Stimulated activated CD8-positive, alpha-beta memory T cell treated with anti-CD3 and anti-CD28 coated beads, Interleukin-7, amount 100 ng/mL, for 1 hour (primary cell): ENCODE measurements at places on chromosomes 7 and 10.

GRCh38 chr7:22292531-22292930, 64.4 kb downstream of the RAPGEF5 start:
- no peak for DNase-seq

- DNase-seq, result no peak
These were observed 80.2 kb downstream of the VWDE start for GRCh38 chr7:12323415-12323814.

DNA sequence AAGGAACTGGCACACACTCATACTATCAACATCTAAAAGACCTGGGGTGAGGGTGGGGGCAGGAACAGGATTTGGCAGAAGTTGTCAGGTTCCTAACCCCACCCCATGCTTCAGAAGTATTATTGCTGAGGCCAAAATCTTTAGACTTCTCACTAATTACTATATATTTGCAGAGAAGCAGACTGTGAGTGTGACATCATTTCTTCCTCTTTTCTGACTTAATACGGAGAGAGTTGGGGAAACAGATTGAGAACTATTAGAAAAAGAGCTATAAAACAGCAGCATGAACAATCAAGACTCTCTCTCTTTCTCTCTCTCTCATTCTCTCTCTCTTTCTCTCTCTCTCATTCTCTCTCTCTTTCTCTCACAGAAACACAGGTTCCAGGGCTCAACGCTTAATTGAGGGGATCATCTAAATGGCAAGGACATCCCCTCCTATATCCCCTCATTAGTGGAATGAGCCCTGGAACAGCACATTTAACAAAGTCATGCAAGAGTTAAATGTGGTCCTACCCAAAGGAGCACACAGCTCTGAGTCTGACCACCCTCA, 94.8 kb downstream of the KCNMA1 start:
- DNase-seq, result no peak

DNA sequence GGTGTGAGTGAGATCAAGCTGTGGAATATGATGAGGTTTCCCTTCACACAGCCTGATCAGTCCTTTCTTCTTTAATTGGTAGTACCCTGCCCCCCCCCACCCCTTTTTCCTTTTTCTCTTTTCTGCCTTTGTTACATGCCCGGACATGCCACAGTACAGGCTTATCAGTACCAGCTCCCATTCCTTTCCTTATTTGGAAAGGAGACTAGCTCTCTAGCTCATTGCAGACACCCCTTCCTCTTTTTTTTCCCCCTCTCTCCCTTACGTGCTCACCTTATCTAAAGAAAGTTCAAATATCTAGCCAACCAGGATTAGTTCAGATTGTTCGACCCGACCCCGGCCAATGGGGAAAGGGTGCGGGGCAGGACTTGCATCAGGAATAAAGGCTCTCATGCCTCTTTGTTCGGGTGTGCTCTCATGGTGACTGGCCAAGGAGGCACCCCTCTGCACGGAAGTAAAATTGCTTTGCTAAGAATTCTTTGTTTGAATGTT, 230.4 kb downstream of the ACTR3B start:
- DNase-seq, result no peak

DNA sequence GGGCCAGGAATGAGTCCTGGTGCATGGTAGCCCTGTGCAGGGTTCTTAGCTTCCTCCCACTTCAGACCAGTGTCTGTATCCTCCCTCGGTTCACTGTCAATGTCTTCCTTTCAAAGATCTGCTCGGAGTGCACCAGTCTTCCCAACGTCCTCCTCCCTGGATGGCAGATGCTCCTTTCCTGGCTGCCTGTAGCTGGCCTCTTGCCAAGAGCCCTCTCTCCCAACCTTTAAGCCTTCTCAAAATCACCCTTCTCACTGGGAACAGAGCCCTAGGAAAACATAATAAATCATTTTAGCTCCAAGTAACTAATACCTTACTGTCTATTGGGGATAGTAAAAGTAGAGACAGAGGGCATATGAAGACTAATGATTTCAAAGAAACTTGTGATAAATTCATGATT, 490.6 kb downstream of the CCSER2 start:
- DNase-seq, result no peak

DNA sequence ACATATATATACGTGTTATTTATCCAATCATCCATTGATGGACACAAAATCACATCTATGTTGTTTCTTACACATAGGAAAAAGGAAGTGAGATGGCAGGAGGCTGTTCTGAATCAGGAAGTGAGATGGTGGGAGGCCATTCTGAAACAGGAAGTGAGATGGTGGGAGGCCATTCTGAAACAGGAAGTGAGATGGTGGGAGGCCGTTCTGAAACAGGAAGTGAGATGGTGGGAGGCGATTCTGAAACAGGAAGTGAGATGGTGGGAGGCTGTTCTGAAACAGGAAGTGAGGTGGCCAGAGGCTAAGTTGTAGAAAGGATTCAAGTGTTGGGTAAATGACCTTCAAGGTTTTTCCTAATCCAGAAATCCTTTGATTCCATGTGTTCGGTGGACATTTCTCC, 921.5 kb downstream of the TYW1 start:
- no peak for DNase-seq

DNA sequence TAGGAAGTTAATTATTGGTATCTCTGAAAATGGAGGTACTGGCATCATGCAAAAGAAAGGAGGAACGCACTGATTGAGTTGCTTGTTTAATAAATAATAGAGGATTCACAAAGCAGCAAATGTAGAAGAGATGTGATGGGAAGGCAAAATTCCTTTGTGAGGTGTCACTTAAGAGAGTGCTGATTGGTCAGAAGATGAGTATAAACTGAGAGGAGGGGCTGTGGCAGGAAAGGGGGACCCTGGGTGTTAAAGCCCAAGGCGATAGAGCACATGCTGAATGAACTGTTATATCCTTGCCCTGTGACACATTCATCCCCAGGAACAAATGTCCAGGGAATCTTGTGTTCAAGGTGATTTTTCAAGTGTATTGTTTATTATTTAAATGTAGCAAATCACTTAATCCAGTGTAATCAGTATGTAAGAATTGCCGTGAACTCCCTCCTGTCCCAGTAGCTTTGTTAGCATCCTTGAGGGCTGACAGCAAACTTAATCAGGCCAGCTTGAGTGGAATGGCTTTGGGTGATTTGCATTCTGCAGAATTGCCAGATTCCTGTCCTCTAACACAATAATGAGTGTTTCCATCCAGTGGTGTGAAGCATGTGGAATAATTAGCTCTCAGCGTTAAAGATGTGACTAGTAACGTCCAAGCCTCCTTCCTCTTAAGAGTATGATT, 111.9 kb downstream of the CHN2 start:
- no peak for DNase-seq

GRCh38 chr10:113095419-113096127, 145.5 kb downstream of the TCF7L2 start:
- no peak for DNase-seq

GRCh38 chr10:48636901-48637300, 32.0 kb upstream of the ARHGAP22 start:
- DNase-seq, result no peak

GRCh38 chr10:114694062-114694461, 36.0 kb upstream of the ABLIM1 start:
- DNase-seq, result no peak

GRCh38 chr7:26620352-26620751, 244.0 kb downstream of the SKAP2 start:
- DNase-seq, result no peak

- no peak for DNase-seq
These were observed 1.7 kb upstream of the ST8SIA6 start for GRCh38 chr10:17456032-17456548.

- DNase-seq, result no peak
These were observed 1.2 kb downstream of the SLC4A2 start for GRCh38 chr7:151060416-151061212.

DNA sequence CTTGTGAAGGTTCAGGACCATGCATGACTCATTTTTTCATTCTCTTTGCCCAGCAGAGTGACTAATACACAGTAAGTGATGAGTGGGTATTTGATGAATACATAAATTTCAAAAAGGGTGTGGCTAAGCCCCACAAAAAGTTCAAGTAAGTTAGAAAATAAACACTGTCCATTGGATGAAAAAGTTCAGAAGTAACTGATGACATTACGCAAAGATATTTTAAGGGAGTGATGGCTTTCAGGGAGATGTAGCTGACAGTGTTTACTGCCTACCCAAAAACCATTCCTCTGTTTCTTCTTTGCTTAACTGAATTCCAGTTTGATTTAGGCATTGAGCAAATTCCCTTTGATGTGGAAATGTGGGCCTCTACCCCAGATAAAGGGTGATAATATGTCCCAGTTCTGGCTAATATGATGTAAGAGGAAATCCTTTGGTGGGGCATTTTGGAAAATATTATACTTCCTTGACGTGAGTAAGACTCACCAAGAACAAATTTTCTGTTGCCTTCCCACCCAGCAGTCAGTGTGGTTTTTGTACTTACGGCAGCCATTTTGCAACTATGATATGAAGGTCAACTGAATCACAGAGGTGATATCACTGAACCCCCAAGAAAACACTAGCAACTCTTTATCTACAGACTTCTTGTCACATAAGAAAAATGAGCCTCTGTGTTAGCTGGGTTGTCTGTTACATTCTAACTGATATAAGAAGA, 29.0 kb upstream of the EBLN1 start:
- no peak for DNase-seq

DNA sequence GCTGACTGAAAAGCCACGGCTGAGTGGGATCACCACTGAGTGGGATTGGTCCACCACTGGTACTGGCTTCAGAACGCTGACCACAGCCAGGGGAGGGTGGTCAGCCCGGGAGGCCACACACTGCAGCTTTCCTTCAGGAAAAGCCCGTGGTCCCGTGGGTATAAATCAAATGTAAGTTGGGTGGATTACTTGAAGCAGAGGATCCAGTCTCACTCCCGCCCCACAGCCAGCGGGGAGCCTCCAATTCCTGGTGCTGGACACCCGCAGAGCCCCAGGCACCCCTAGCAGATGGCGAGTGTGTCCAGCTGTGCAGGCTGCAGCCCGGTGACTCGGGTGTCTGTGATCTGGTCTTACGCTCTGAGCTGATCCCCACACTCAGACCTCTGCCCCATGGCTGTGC, 231.1 kb upstream of the ZNF32 start:
- no peak for DNase-seq

DNA sequence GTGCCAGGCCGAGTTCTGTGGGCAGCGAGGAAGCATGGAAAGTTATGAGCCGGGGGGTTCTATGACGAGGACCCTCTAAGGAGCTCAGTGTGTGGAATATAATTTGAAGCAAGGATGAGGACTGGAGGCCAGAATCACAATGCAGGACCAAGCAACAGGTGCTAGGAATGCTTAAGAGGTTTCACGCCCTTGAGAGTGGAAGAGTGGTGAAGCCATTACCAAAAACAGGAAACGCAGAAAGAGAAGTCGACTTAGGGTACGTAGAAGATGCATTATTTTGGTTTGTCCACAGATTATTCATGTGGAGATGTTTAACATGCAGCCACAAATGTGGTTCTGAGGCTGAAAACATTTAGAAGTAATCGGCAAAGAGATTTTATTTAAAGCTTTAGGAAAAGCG, 78.7 kb downstream of the PIP4K2A start:
- DNase-seq, result no peak

DNA sequence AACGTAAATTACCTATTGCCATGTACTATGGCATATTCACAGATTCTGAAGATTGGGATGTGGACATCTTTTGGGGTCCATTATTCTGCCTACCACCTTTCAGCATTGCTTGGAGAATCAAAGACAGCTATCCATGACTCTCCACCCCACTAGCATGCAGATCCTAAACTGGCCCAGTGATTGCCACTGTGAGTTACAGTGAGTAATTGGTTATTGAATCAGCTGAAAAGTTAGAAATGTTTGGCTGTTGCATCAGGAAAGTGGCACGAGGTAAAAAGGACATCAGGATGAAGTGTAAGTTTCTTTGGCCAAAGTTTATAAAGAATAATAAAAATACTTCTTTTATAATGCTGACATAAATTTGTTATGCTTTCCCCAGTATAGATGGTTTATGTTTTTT, 148.2 kb upstream of the ETV1 start:
- no peak for DNase-seq

DNA sequence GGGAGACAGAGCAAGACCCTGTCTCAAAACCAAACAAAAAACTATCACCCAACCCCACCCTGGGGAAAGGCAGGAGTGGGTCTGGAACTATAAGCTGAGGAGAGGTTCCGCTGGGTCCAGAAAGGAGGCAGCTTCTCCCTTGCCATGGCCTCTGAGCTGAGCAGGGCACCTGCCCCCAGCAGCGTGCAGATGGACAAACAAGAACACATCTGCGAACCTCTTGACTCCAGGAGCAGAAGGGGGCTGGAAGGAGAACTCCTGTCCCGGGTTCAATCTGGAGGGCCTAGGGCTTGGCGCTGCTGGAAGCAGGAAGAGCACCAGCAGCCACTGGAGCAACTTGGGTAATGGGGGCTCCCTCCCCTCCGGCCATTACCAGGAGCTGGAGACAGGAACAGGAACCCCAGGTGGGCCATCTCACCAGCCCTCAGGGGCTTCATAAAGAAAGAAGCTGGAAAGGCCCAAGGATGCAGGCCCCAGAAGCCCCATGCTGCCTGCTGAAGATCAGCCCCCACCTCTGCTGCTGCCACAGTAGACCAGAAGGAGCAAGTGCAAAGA, 19.0 kb upstream of the PPIF start:
- DNase-seq, result no peak

DNA sequence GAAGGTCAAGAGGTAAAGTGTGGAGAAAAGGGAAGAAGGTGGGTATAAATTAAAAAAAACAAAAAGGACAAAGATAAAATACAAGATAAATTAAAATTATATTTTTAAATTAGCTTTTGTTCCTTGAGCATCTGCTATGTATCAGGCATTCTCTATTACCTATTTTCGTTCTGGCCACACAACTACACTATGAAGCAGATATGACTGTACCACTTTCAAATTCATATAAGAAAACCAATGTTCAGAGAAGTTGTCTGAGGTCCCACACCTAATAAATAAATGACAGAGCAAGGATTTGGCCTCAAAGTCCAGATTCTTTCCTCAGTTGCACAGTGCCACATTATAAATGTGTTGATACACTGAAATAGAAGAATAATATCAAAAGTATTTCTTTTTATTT, 103.8 kb upstream of the PCDH15 start:
- no peak for DNase-seq

DNA sequence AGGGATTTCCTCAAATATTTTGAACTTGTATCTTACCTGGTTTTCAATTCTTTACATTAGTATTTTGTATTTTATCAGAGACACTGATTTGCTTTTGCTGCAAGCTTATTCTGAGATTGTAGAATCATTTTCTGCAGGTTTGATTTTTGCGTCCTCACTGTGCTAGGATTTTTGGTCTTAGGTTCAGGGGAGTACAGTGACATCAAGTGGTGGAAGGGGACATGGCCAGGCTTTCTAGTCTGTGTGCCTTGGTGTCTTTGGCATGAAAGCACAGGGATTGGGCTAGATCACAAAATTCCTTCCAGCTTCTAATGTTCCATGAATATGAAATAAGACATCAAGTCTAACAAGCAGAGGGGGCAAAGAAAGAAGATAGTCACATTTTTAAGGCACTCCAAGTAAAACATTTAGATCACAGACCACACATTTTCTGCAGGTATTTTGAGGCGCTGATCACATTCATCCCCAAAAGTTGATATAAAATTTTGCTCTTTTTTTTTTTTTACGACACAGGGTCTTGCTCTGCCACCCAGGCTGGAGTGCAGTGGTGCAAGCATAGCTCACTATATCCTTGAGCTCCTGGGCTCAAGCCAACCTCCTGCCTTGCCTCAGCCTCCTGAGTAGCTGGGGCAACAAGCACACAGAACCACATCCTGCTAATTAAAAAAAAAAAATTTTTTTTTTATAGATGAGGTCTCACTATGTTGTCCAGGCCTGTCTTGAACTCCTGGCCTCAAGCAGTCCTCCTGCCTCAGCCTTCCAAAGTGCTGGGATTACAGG, 124.4 kb downstream of the PON1 start:
- no peak for DNase-seq

GRCh38 chr7:4659551-4660286, 22.4 kb upstream of the FOXK1 start:
- no peak for DNase-seq
